B cell (primary cell): ENCODE measurements at places on chromosomes 16 and 17. TPM values are rescaled to one million over a fixed set of nuclear protein-coding genes. Genes with fewer than 3 reads are reported as not detected.
A peak's percentile ranks its signal among the peaks of the same experiment; 100 is the strongest.

GRCh38 chr17:65229621-65229995 is 92.4 kb downstream of the RGS9 start:
- H3K36me3 ChIP-seq, result no peaks in the 10 kb centered on the region
- no peak overlapping the region for H3K4me3 ChIP-seq
- peaks cover 9% of the 10 kb centered on the region for H3K4me1 ChIP-seq
- no peak overlapping the region for H3K27ac ChIP-seq

DNA sequence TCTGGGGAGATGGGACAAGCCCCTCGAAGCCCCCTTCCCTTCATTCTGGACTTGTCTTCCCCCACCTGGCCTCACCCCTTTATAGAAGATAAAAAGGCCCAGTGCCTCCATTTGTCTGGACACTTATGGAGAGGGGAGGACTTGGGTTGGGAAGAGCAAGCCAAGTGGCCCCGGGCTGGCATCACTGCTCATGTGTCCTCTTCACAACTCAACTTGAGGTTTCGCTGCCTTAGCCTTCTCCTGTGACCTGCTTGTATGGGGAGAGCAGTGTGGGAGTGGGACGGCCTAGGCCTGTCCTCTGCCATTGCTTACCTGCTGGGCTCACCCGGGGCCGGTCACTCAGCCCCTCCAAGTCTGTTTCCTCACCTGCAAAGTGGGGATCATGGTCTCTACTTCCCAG is 1.4 kb downstream of the PAQR4 start:
- peaks cover 36% of the 10 kb centered on the region for H3K4me1 ChIP-seq
- H3K27me3 ChIP-seq, result no peaks in the 10 kb centered on the region
- no peak overlapping the region for H3K4me3 ChIP-seq
- no peak for DNase-seq

DNA sequence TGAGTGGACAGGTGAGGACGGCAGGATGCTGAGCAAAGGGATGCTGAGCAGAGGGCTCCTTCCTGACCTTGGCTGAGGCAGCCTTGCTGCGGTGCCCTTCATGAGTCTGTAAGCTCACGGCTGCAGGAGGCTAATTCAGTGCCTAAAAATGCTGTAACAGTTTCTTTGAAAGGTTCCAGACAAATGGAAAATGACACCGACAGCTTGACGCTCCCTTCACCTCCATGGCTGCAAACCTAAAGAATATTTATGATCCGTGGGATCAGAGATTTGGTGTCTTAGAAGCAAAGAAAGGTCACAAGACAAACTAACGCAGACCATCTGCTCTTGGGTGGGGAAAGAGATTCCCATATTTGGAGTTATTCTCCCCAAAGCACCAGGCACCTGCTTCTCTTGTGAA is 28.0 kb downstream of the TOM1L2 start:
- no peak overlapping the region for H3K27ac ChIP-seq
- peaks cover 6% of the 10 kb centered on the region for H3K4me1 ChIP-seq
- no peak for DNase-seq
- no peaks in the 10 kb centered on the region for H3K27me3 ChIP-seq
- H3K36me3 ChIP-seq, result no peaks in the 10 kb centered on the region

DNA sequence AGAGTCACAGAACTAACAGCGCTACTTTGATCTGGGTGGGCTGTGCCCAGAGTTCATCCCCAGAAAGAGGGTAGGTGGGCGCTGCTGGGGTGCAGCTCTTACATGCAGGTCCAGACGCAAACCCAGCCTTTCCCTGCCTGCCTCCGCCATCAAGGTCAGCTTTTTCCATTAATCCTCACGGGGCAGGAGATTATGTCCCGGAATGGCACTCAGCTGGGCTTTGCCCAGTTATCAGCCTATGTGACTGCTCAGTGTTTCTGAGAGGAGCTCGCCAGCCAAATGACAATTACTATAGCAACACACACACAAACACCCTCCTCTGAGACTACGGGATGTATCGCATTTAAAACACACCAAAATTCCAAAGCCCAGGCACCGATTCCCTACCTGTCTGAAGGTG is 20.1 kb downstream of the GLYR1 start:
- H3K4me3 ChIP-seq, result no peak overlapping the region
- H3K27ac ChIP-seq, result no peak overlapping the region
- no peak for DNase-seq
- peaks cover 7% of the 10 kb centered on the region for H3K36me3 ChIP-seq
- H3K27me3 ChIP-seq, result no peaks in the 10 kb centered on the region

DNA sequence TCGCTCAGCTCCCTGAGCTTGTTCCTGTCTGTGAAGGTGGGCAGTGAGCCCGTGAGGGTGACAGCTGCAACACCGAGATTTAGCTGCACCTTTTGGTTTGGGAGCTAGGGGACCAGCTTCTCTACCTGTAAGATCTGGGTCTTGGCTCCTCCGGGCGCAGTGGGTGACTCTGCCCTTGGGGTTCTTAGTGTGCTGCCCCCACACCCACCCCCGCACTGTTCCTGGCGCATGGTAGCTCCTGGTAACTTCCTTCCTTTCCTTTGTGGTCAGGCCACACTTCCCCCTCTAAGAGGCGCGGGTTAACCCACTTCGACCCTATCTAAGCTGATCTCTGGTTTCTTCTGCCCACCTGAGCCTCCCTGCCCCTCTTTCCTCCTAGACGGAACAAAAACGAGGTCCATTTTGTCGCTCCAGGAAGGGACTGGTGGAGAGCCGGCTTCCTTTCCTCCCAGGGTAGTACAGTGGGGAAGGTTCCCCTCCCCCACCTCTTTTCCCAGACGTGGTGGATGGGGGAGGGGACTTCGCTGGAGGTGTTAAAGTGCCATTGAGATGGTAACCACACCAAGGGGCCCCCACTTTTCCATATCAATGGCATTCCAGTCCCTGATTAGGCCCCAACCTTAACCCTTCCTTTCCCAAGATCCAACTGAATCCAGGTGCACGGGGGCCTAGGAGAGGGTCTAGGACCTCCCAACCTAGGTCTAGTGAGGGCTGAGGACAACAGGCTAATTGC is 4.6 kb upstream of the CLDN9 start:
- peak overlapping the region; percentile 37 for H3K4me3 ChIP-seq
- H3K36me3 ChIP-seq, result no peaks in the 10 kb centered on the region
- H3K27ac ChIP-seq, result no peak overlapping the region
- H3K27me3 ChIP-seq, result no peaks in the 10 kb centered on the region
- peaks cover 32% of the 10 kb centered on the region for H3K4me1 ChIP-seq
- peak; percentile 49 for DNase-seq

GRCh38 chr16:71635632-71636031 is 9.6 kb downstream of the MARVELD3 start:
- H3K4me3 ChIP-seq, result no peak overlapping the region
- no peaks in the 10 kb centered on the region for H3K4me1 ChIP-seq
- H3K27ac ChIP-seq, result no peak overlapping the region
- H3K36me3 ChIP-seq, result no peaks in the 10 kb centered on the region

GRCh38 chr17:63082952-63083351 is 116.9 kb downstream of the TANC2 start:
- no peaks in the 10 kb centered on the region for H3K4me1 ChIP-seq
- DNase-seq, result no peak
- no peak overlapping the region for H3K27ac ChIP-seq
- H3K27me3 ChIP-seq, result no peaks in the 10 kb centered on the region

DNA sequence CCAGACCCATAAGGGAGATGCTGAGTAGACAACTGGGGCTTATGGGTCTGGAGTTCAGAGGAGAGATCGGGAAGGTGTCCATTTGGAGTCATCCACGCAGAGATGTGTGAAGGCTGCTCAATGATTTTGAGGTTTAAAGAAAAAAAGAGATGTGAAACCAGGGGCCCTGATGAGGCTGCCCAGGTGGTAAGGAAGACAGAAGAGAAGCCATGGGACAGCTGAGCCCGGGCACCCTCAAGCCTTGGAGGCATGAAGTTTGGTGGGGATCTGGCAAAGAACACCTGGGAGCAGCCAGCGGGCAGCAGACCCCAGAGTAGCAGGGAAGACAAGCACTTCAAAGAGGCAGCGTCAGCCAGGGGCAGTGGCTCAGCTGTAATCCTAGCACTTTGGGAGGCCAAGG is 20.8 kb upstream of the MYO15B start:
- no peak overlapping the region for H3K4me3 ChIP-seq
- H3K27me3 ChIP-seq, result no peaks in the 10 kb centered on the region
- H3K4me1 ChIP-seq, result peaks cover 31% of the 10 kb centered on the region
- DNase-seq, result peak; percentile 74

- peaks cover 10% of the 10 kb centered on the region for H3K36me3 ChIP-seq
- no peak overlapping the region for H3K27ac ChIP-seq
- DNase-seq, result peak; percentile 27
- no peaks in the 10 kb centered on the region for H3K27me3 ChIP-seq
- no peaks in the 10 kb centered on the region for H3K4me1 ChIP-seq
- no peak overlapping the region for H3K4me3 ChIP-seq
Observed at GRCh38 chr16:28473714-28474265, 1.7 kb upstream of the NPIPB7 start.

DNA sequence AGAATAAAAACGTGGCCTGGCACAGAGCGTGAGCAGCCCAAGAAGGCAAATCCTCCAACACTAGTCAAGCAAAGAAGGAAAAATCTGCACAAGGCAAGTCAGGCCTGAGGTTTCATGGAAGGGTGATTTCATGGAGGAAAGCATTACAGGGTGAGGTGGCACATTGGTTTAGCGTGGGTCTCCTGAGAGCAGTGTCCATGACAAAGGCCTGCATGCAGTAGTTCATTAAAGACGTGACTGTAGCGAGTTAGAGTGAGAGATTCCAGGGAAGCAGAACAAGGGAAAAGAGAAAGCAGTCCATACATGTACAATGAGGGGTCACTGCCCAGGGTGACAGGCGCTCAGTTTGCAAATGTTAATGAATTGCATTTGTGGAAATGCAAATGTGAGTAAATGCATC is 285.0 kb upstream of the ERCC4 start:
- DNase-seq, result no peak
- H3K27me3 ChIP-seq, result no peaks in the 10 kb centered on the region
- H3K27ac ChIP-seq, result no peak overlapping the region
- H3K4me1 ChIP-seq, result no peaks in the 10 kb centered on the region
- no peak overlapping the region for H3K4me3 ChIP-seq
- no peaks in the 10 kb centered on the region for H3K36me3 ChIP-seq

DNA sequence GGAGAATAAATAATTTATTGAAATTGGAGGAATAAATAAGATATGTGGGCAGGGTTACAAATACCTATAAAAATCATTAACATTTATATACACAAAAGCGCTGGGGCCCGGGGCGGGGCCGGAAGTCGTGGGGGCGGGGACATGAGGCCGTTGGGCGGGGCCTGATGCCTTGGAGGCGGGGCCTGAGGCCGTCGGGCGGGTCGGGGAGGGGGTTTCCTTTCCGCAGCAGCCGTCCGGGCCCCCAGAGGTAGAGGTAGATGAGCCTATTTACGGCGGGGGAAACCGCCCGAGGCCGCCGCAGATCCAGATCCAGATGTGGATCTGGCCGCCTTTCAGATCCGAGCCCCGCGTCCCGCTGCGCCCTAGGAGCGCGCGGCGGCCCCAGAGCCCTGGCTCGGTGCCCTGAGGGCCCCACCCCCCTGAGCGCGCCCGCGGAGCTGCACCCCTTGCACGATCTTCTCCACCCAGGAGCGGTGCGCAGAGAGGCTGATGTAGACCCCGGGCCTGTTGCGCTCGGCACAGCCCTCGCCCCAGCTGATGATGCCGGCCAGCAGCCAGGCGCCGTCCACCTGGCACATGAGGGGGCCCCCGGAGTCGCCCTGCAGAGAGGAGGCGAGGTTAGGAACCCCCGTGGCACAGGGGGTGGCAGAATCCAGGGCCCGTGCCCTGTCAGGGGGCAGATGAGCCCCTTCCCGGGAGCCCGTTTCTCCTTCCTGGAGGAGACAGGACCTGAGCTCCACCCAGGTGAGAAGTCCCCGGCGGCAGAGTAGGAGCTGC is 5.1 kb downstream of the PRSS22 start:
- H3K4me3 ChIP-seq, result no peak overlapping the region
- no peak overlapping the region for H3K27ac ChIP-seq
- H3K4me1 ChIP-seq, result peaks cover 6% of the 10 kb centered on the region
- H3K36me3 ChIP-seq, result no peaks in the 10 kb centered on the region
- H3K27me3 ChIP-seq, result peaks cover 4% of the 10 kb centered on the region

DNA sequence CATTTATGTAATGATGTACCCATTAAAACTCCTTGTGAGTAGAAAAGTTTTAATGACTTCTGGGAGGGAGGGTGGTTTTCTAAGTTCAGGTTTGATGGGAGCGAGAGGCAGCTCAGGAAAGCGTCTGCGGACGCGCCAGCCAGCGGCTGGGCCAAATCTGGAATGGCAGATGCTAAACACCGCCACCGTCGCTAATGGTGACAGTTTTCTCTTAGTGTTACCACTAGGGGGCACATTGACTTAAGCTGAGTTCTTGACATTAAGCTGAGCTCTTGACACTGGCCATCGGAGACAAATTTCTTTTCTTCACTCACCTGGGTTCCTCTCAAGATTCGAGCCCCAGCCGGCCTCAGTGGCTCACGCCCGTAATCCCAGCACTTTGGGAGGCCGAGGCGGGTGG is 6.7 kb downstream of the TRPV1 start:
- H3K4me1 ChIP-seq, result no peaks in the 10 kb centered on the region
- H3K4me3 ChIP-seq, result no peak overlapping the region
- H3K27me3 ChIP-seq, result no peaks in the 10 kb centered on the region
- peaks cover 5% of the 10 kb centered on the region for H3K36me3 ChIP-seq

DNA sequence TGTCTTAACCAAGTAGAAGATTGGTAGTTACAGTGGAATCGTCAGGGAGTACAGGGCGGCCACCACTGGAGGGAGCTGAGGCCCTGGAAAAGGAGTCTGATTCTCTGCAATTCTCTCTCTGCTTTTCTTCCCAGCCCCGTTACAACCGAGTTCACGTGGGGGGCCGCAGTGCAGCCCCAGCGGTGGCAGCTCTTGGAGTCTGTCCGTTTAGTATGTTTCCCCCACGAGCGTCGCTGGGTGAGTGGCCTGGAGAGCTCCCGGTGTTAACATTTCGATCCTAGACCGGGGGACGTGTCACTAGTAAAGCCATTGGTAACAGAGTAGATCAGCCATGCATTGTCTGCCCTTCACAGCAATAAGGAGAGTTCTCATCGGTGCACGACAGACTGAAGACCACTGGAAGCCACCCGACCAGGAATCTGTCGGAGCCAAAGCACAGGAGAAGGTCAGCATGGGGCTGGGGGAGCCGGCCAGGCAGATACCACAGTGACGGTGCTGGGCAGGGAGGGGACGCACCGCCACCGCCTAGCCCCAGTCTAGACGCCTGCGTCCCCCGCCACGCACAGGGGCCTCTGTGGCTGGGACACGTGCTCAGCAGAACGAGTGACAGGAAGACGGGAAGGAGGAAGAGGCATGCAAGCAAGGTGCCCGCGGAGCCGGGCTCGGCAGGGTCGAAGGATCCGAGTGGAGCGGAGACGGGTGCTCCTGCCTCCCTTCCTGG is 15.7 kb downstream of the SLC16A3 start:
- H3K4me1 ChIP-seq, result peaks cover 3% of the 10 kb centered on the region
- H3K36me3 ChIP-seq, result no peaks in the 10 kb centered on the region
- no peak overlapping the region for H3K27ac ChIP-seq
- no peak overlapping the region for H3K4me3 ChIP-seq
- no peaks in the 10 kb centered on the region for H3K27me3 ChIP-seq

DNA sequence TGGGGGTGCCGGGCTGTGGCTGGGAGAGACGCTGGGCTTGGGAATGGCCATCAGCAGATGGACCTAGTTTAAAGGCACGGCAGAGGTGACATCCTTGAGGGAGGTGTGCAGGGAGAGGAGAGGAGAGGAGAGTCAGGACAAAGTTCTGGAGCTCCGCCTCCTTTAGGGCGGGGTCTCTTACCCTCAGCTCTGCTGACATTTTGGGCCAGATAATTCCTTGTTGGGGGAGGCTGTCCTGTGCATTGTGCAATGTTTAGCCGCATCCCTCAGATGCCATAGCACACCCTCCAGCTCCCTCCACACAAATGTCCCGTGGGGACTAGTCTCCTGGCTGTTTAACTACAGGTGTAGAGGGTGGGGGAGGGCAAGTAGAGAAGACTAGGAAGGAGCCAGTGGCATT is 48.3 kb downstream of the ARHGAP23 start:
- H3K4me1 ChIP-seq, result no peaks in the 10 kb centered on the region
- no peak overlapping the region for H3K4me3 ChIP-seq
- H3K27ac ChIP-seq, result no peak overlapping the region
- DNase-seq, result no peak
- H3K27me3 ChIP-seq, result no peaks in the 10 kb centered on the region

ABCC3 gene
- 0.05 and 0.44 TPM in 2 replicates for total RNA-seq

PDIA2 gene
- total RNA-seq, result not detected in 2 replicates

PRDM7 gene
- not detected in 2 replicates for total RNA-seq

SLC5A11 gene
- total RNA-seq, result 0.62 and 1.1 TPM in 2 replicates
